Neural progenitor cell (in vitro differentiated cells): ENCODE measurements at places on chromosomes 1 and 21.

DNA sequence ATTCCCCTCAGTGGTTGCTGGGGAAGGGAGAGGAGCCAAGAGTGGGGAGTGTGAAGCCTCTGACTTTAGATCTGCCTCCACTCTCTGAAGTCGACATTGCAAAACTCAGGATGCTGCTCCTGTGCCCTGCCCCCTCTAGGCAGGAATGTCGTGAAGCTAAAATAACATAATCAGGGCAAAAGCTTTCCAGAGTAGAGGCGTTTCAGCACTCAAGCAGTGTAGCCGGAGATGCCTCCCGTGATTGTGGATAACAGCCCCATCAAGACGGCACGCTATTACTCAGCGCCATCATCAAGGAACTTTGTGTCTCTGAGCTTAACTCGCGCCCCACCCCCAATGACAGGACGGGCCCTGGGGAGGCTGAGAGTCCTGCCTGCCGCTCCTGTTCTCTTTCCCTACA, 60.0 kb downstream of the FBXO2 start:
- DNase-seq = peak; percentile 74

DNA sequence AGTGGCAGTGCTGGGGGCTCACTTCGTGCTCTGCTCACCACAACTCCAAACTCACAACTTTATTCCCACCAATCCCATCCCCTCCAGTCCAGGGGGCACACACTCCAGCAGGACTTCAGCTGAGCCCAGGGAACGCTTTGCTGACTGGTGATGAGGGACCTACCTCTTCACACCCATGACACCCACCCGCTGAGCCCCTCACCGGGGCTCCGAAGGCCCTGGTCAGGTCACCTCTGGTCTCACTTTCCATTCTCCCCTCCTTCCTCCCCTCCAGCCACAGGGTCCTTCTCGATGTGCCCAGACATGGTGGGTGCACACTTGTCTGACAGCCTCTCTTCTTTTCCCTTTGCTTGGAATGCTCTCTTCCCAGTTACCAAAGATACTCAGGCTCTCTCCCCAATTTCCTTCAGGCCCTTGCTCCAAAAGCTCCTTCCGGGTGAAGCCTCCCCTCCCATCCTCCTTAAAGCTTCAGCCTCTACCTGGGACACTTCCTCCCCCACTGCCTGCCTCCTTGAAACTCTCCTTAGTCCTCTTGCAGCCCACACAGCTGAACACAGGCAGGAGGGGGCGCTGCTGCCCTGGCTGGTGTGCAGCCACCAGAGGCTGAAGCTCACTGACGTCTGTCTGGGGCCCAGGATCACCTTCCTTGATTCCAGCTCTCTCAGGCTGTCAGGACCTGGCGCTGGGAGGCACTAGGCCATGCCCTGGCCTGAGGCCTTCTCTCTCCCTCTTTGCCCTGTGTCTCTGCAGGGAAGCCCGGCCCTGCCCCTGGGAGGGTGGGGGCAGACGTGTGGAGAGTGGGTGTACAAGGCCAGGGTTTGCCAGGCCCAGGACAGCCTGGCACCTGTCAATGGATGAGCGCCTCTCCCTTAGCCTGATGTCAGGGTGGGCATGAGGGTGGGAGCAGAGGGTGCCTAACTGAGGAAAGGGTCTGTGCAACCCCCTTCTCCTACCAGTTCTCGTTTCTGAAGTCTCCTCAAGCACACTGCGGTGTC, 1.6 kb downstream of the KCNE1 start:
- peak; percentile 82 for DNase-seq

DNA sequence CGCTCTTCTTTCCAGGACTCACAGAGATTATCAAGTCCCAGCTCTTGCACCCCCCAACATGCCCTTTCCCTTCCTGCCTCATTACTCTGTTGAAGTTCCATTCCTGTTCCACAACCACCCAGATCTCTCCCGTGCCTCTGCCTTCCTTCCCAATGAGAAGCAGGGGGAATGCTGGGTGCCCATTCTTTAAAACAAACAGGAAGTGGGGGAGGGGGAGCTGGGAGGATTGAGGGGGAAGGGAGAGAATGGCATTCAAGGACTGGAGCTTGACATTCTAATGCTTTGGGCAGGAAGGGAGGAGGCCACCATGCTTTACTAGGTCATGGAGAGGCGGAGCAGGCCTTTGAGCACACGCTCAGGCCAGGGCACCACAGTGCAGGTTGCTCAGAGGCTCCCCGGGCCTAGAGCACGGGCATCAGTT, 150.3 kb upstream of the IRF2BP2 start:
- DNase-seq = no peak

DNA sequence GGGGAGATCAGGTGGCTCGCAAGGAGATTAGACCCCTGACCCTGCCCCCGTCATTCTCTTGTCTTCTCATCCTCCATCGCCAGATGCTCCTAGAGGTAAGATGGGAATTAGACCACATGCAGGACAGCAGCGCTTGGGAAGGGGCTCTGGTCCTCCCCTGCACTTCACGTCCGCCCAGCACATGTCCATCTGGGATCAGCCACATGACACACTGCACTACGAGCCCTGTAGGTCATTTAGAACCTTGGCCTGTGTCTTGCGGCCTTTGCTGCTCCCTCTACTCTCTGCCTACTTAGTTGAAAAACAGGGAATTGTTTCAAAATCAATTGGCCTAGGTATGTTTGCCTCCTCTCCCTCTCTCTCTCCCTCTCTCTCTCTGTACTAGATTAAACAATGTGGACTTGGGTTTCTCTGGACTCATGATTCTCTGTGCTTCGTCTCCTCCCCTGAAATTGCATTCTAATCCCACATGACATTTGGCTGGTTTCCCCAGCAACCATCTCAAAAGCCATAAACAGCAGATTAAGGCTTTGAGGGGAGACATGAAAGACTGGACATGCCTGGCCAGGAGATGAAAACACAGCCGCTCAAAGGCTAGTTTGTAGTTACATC, 3.8 kb upstream of the NCMAP start:
- DNase-seq = peak; percentile 30

DNA sequence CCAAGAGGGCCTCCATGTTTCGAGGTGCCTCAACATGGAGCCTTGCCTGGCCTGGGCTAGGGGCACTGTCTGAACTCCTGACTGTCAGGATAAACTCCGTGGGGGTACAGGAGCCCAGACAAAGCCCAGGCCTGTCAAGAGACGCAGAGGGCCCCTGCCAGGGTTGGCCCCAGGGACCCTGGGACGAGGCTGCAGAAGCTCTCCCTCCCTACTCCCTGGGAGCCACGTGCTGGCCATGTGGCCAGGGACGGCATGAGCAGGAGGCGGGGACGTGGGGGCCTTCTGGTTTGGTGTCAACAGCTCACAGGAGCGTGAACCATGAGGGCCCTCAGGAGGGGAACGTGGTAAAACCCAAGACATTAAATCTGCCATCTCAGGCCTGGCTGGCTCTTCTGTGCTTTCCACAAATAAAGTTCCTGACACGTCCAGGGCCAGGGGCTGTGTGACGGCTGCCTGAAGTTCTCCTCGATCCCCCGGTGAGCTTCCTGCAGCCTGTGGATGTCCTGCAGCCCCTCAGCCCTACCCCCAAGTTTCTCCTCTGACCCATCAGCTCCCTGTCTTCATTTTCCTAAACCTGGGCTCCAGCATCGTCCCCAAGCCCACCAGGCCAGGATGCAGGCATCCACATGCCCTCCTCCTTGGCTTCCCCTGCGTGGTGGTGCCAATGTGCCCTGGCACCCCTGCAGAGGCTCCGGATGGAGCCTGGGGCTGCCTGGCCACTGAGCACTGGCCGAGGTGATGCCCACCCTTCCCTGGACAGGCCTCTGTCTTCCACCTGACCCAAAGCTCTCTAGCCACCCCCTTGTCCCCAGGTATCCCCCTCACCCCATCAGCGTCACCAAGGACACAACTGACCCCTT, 12.8 kb upstream of the LRRC3 start:
- no peak for DNase-seq

- DNase-seq = no peak
Observed at GRCh38 chr1:16023050-16023653, 1.3 kb downstream of the CLCNKA start.

GRCh38 chr1:234368320-234369032, 4.8 kb upstream of the COA6 start:
- no peak for DNase-seq

- no peak for DNase-seq
Observed at GRCh38 chr1:165857046-165857801, 29.8 kb downstream of the UCK2 start.

DNA sequence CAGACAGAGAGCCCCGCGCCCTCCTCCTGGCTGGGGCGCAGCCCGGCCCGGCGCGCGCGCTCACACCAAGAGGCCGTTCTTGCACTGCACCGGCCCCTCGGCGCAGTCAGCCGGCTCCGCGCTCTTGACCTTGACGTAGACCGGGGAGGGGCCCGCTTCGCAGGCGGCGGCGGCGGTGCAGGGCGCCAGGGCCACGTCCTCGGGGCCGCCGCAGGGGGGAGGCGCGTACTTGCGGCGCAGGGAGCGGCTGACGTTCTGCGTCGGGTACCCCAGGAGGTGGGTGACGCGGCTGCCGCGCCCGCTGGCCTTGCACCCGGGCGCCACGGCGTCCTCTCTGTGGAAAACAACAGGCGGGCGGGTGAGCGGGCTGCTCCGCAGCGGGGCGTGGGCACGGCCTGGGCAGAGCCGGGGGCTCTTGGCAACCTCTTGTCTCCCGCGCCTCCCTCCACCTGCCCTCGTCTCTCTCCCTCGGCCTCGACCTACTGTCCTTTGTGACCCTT, 7.7 kb downstream of the VSIG8 start:
- DNase-seq = no peak

GRCh38 chr1:8562881-8563865, 245.3 kb downstream of the SLC45A1 start:
- DNase-seq = no peak

DNA sequence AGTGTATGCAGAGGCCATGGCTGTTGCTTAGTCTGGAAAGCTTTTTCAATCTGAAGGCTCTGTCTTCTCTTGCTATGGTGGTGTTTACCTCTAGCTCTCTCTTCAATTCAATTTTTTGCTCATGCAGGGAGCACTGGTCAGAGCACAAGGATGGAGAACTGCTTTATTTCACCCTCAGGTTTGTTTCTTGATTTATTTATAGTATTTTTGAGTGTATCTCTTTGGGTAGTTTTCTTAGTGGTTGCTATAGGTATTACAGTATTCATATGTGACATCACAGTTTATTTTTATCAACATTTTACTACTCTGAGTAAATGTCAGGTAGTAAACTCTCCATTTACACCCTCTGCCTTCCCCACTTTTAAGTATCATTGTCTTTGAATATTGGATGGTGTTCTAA, 147.9 kb downstream of the RASAL2 start:
- no peak for DNase-seq

GRCh38 chr1:245673881-245674414, 519.2 kb downstream of the KIF26B start:
- DNase-seq = no peak

GRCh38 chr21:44838039-44838895, 20.4 kb upstream of the SUMO3 start:
- DNase-seq = no peak

DNA sequence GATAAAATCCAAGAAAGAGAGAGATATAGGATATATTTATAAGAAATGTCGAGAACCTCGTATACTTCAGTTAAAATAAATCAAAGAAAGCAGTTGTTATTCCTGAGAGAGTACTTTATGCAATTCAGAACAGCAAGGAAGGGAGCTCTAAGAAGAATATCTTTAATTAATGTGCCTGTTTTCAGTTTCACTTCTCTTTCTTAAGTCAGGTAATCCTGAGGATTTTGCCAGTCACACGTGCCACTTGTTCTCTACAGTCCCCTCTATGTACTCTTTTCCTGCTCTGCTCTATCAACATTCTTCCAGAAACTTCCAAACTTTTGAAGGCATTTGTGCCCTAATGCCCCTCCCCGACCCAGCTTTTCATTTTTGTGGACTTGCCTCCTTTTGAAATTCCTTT, 211.9 kb downstream of the AKT3 start:
- DNase-seq = no peak

DNA sequence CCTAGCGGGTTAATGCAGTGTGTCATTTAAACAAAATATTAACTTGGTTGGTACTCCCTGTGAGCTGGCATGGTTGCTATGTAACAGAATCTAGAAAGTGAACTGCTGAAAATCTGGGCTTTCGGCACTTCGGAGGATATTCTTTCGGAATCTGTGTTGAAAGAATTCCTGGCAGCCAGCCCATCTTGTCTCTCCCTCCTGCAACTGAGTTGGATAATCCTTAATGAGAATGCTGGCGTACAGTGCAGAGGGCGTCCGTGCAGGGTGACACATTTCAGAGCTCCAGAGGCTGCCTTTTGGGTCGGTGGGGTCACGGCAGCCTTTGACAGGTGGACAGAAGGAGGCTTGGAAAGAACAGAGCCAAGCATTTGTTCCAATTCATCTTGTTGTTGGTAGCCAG, 3.7 kb downstream of the KAZN start:
- peak; percentile 84 for DNase-seq

GRCh38 chr1:51238034-51238403, 1.9 kb downstream of the RNF11 start:
- peak; percentile 67 for DNase-seq

DNA sequence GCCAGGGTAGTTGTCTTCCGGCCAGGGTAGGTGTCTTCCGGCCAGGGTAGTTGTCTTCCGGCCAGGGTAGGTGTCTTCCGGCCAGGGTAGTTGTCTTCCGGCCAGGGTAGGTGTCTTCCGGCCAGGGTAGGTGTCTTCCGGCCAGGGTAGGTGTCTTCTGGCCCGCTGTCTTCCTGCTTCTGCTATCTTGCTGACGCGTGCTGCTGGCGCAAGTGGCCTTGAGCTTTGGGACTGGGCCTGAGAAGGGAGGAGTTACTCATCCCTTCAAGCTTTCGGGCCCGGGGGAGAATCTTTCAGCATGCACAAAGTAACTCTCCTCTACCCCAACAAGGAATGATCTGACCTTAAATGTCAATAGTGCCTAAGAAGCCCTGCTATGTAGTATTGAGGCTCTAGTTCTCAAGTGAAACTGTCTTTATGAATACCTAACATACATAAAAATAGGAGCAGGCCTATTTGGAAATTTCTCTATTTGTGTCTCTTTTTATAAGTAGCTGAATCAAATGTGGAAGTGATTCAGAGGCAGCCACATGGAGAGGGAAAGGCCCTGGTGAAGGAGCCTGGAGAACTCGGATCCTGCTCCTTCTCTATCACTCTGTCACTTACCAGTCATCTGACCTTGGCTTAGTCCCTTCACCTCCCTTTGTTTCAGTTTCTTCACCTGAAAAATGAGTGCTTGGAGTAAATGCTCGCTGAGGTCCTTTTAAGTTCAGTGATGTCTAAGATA, 65.6 kb downstream of the RGL1 start:
- no peak for DNase-seq

DNA sequence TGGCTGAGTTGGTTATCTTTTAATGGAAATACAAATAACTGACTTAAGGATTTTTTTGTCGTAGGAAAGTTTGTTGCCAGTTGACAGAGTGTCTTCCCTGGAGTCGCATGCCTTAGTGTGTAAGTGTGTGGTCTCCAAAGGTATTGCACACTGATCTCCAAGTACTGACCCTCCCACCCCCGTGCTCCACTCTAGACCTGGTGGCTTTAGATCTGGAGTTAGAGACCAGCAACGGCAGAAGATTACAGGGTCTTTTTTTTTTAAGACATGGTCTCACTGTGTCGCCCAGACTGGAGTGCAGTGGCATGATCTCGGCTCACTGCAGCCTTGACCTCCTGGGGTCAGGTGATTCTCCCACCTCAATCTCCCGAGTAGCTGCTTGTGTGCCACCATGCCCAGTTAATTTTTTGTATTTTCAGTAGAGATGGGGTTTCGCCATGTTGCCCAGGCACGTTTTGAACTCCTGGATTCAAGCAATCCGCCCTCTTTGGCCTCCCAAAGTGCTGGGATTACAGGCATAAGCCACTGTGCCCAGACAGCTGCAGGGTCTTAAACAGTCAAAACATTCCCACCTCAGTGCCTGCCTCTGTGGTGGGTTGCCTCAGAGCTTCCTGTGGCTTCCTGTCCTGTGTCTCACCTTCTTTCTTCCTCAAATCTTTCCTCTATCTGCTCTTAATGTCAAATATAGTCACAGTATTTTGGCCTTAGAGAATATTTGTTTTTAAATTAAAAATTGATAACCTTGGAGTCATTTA, 6.9 kb downstream of the TRAPPC10 start:
- DNase-seq = no peak

GRCh38 chr1:223258751-223259198, 105.2 kb downstream of the SUSD4 start:
- DNase-seq = no peak
